ENCODE measurements at places on chromosomes 5 and 9.
A peak's percentile ranks its signal among the peaks of the same experiment; 100 is the strongest.

DNA sequence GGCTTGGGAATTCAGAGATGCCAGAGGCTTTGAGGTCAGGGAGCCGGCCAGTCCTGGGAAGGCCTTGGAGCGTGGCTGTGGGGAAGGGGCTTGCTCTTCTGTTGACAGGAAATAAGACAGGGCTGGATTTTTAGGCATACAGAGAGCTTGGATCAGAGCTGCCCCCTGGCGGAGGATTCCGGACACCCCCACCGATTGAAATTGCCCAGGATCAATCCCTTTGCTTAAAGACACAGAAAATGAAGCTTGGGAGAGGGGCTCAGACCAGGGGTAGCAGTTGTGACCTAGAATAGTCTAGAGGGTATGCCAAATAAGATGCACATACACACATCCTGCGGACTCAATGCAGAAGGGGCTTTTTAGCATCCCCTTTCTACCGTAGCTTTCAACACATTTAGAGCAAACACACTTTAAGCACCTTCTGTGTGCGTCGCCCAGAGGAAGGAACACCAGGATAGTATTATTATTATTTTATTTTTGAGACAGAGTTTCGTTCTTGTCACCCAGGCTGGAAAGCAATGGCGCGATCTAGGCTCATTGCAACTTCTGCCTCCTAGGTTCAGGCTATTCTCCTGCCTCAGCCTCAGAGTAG lies 1.7 kb upstream of the NTMT1 start:
- DNase-seq = peak; percentile 54

GRCh38 chr5:84364043-84364442 lies 20.6 kb downstream of the EDIL3 start:
- DNase-seq = no peak

GRCh38 chr9:101047848-101048397 lies 19.4 kb downstream of the PLPPR1 start:
- DNase-seq = no peak

- no peak for DNase-seq
Measured at GRCh38 chr5:160488394-160489325, 67.0 kb downstream of the PTTG1 start.

GRCh38 chr5:171415115-171415730 lies 4.2 kb upstream of the FGF18 start:
- peak; percentile 75 for DNase-seq

- DNase-seq = no peak
Measured at GRCh38 chr9:37575511-37575914, 667 bp downstream of the FBXO10 start.

DNA sequence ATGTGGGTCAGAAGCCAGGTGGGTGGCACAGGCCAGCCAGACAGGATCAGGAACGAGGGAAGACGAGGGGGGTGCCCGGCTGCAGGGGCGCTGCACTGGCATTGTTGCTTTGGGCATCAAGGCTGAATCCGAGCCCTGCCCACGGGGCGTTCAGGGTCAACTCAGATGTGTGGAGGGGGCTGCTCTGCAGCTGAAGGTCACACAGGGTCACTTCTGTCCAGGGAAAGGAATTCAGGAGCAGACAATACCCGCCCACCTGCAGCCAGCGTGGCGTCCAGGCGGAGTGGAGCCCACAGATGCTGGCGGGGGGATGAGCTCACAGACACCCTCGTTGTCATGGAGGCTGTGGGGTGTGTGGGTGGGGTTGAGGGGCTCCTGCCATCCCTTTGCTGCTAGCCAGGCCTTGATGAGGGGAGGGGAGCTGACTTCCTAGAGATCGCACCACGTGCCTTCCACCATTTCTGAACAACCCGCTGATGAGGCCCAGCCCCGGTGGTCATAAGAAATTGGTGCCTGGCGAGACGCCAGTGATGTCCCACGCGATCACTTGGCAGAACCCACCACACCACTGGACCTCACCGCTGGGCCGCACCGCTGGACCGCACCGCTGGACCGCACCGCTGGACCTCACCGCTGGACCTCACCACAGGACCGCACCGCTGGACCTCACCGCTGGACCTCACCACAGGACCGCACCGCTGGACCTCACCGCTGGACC lies 31.2 kb downstream of the MRPL36 start:
- DNase-seq = no peak

GRCh38 chr5:135432113-135432512 lies 15.0 kb downstream of the DCANP1 start:
- DNase-seq = no peak
